NT2/D1 (cell line): ENCODE measurements at places on chromosomes 2 and 18.

GRCh38 chr18:21052385-21052784 is 59.2 kb downstream of the ROCK1 start:
- DNase-seq, result no peak

DNA sequence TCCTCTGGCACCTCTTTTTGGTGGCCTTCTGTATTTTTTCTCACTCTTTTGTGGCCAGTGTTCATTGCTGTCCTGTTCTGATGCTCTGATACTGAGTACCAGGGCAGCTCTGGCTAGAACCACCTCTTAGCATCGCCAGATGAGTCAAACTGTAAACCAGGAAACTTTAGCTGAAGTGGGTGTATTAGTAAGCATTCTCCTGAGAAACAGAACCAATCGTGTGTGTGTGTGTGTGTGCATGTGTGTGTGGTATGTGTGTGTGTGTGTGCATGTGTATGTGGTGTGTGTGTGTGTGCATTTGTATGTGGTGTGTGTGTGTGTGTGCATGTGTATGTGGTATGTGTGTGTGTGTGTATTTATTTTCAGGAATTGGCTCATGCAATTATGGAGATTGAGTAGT is 166.3 kb upstream of the SKOR2 start:
- DNase-seq, result no peak

GRCh38 chr2:16395601-16396000 is 270.0 kb downstream of the CYRIA start:
- no peak for DNase-seq

DNA sequence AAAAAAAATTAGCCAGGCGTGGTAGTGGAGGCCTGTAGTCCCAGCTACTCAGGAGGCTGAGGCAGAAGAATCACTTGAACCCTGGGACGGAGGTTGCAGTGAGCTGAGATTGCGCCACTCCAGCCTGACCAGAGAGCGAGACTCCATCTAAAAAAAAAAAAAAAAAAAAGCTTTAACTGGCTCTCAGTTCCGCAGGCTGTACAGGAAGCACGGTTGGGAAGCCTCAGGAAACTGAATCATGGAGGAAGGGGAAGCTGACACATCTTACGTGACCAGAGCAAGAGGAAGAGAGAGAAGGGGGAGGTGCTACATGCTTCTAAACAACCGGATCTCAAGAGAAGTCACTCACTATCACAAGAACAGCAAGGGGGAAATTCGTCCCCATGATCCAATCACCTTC is 505.6 kb upstream of the SLC8A1 start:
- no peak for DNase-seq

- DNase-seq, result no peak
Observed at GRCh38 chr2:48755473-48755872, at the start of gene LHCGR. LHCGR (minus strand) TSS chr2:48755724; CDS start chr2:48755671, 53 bp downstream.

GRCh38 chr18:25062720-25063119 is 289.2 kb downstream of the ZNF521 start:
- no peak for DNase-seq

DNA sequence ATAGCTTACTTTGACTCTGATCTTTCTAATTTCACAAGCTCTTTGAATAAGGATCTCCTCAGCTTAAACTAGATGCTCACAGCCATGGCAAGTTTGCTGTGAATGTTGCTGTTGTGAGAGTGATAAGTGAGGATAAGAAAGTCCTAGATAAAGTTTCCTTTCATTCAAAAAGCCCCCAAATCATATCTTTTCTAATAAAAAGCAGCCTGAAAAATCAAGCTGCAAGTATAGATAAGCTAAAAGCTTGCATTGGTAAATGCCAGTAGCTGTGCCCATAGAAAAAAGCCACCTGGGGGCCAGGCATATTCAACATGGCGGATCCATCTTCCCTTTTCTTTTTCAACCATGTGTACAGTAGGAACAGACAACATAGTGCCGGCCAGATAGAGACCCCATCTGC is 4.3 kb downstream of the NLRC4 start:
- DNase-seq, result no peak

- DNase-seq, result no peak
Observed at GRCh38 chr2:199465390-199465789, 7.7 kb upstream of the SATB2 start.

GRCh38 chr2:138105358-138105757 is 141.1 kb downstream of the HNMT start:
- no peak for DNase-seq

DNA sequence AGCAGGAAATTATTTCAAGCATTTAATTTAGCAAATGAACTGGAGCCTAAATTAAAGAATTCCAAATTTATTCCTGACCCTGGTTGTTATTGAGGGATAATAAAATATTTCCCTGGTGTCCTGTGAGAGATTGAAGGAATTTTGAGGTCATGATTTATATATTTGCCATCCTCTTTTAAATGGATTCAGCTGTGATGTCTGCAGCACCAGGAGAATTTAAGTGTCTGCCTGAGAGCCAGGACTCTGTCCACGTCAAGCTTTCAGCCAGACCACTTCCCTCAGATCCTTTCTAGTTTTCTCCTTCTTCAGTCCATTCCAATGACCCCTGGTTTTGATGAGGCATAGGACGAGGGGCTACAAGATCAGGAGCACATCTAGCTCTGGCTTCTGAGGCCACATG is 59.9 kb downstream of the INO80C start:
- DNase-seq, result no peak

DNA sequence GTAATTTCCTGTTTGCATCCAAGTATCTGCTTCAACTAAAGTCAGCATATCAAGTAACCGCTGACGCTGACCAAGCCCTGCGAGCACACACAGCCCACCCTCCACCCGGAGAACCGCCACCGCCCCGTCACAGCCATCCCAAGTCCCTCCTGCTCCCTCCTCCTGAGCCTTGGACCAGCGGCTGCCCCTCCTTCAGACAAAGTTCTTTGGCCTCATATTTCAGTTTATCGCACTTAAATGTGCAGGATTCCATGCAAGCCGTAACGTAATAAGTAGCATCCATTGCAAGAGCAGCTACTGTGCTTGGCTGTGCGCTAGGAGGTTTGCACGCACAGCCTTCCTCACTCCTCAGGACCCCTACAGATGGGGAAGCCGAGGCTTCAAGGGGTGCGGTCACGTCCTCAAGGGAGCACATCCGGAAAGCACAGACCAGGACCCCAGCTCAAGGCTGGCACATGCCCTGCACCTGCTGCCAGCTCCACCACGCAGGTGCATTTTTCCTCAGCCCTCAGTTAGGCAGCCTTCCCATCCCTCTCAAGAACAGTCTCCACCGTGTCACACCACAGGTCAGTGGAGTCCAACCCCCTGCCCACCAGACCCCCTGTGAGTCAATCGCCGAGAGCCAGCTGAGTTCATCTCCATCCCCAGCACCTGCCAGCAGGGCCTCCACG is 17.1 kb downstream of the PXDN start:
- no peak for DNase-seq

- no peak for DNase-seq
Observed at GRCh38 chr2:194619366-194619765, 1037.7 kb upstream of the SLC39A10 start.

DNA sequence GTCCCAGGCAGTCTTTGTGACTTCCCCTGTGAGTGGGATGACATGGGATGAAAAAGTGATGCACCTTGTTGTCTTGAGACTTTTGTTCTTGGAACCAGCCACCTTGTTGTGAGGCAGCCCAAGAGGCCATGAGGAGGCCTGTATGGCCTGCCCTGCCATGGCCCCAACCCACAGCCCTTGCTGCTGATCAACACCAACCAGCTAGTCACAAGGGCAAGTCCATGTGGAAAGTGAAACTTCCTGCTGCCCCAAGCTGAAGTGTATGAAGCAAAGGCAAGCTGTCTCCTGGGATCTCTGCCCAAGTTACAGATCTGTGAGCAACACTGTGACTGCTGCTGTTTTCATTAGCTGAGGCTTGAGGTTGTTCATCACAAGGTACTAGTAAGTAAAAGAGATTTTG is 21.6 kb downstream of the TMEM18 start:
- no peak for DNase-seq

DNA sequence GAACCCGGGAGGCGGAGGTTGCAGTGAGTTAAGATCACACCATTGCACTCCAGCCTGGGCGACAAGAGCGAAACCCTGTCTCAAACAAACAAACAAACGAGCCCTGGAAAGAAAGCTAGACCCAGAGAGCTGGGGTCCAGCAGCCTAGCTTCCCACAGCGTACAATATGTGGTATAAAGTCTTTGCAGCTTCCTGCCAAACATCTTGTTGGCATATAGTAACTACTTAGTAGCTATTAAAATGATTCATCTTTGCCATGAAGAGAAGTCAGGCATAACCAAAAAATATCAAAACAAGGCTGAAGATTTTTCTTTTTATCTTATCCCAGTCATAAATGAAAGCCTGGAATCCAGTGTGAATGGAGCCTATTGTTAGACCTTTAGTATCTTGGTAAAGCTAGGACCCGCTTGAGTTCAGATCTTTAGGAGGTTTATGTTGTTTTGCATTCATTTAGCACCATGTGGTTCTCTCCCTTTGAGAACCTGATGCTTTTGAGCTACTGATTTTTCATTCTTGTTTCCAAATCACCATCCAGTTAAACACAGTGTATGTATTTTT is 139.7 kb upstream of the NOSTRIN start:
- DNase-seq, result no peak

DNA sequence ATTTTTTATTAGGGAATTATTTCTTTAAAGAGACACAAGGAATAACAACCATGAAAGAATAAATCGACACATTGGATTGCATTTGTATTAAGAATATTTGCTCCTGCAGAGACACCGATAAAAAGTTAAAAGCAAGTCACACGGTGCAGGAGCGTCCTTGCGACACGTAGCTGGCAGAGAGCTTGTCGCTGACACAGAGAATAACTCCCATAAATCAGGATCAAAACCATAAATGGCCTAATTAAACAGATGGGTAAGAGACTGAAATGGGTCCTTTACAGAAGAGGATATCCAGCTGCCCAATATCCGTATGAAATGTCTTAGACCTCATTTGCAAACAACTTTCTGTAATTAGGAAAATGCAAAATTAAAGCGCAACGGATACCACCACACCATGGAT is 126.1 kb upstream of the SNTG2 start:
- no peak for DNase-seq

- no peak for DNase-seq
Observed at GRCh38 chr18:64986906-64987495, 763.8 kb upstream of the CDH7 start.

GRCh38 chr18:44341759-44342158 is 338.9 kb upstream of the SETBP1 start:
- no peak for DNase-seq

DNA sequence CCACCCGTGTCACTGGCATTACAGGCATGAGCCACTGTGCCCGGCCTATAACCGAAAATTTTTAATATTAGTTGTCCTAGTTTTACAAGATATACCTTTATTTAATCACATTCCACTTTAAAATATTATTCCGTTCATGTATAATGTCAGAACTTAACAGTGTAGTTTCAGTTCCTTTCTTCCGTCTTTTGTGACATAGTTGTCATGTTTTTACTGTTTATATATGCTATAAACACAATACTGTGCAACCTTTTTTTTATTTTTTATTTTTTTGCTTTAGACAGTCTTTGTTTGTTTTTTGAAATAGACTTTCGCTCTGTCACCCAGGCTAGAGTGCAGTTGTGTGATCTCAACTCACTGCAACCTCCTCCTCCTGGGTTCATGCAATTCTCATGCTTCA is 129.5 kb upstream of the TTC27 start:
- no peak for DNase-seq

GRCh38 chr2:204184226-204184625 is 247.7 kb downstream of the ICOS start:
- no peak for DNase-seq

- peak; percentile 39 for DNase-seq
Observed at GRCh38 chr18:61322265-61322873, 10.9 kb upstream of the CDH20 start.

- DNase-seq, result no peak
Observed at GRCh38 chr2:27549303-27549702, 33.5 kb upstream of the ZNF512 start.

DNA sequence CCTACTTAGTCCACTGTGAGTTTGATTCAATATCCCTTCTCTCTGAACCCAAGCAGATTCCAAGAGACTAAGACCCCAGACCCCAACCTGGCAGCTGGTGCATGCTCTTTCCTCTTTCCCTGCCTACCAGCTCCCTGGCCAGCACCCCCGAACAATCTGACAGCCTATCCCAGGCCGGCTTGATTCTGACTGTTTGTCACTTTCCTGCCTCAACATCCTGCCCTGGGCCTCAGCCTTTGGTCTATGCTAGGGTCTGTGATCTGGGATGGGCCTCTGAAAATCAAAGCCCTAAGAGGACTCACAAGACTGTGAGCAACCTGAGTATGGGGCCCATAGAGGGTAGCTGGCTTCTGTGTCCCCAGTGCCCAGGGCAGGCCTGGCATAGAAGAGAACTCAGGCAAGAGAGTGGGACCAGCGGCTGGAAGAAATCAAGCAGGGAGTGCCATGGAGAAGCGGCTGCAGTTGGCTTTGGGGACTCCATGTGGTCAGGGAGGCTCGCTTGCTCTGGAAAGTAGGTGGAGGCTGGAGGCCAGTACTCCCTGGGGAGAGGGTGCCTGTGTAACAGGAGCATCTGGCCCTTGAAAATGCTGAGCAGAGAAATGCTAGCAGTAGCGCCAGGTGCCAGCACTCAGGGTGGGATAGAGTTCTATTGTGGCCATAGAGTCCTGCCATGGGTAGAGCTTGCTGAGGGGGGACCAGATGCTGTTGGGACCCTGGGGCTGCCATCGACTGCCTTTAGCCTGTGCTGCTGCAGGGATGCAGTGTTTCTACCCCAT is 343.9 kb downstream of the DYSF start:
- no peak for DNase-seq

DNA sequence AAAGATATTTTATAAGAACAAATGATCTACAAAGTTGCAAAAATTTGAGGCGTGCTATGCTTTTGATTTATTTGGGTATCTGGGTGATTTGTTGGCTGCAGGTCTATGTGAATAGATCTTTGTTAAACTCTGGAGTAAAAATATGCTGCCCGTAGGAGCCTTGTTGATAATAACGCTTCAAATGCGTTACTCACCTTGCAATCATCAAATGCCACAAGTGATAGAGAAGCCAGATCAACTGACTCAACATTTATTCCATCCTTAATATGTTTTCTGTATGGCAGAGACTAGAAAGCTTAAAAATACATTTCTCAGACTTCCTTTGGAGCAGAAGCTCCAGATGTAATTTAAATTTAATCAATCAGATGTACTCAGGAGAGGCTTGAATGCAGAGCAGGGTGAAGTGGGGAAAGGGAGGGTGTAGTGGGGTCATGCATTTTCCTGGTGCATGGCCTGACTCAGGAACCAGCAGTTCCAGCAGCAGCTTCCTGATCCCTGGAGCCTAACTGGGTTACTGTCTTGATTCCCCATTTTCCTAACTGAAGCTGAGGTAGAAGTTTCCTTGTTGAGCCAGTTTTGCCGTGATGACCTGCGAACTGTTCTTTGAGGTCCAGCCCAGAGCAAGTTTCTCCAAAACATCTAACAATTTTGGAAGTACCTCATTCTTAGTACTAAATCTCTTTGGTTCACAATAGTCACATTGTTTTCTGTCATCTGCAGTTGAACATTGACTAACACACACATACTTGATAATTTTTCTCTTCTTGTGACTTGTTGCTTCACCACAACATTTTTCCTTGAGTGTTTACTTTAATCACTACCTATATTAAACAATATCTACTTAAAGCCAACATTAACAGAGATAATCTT is 284.7 kb upstream of the CWC22 start:
- DNase-seq, result no peak

- no peak for DNase-seq
Observed at GRCh38 chr18:63213331-63213900, 106.2 kb downstream of the BCL2 start.

GRCh38 chr2:152532241-152532640 is 185.0 kb downstream of the PRPF40A start:
- DNase-seq, result no peak
